ENCODE measurements at places on chromosomes 2 and 18.

DNA sequence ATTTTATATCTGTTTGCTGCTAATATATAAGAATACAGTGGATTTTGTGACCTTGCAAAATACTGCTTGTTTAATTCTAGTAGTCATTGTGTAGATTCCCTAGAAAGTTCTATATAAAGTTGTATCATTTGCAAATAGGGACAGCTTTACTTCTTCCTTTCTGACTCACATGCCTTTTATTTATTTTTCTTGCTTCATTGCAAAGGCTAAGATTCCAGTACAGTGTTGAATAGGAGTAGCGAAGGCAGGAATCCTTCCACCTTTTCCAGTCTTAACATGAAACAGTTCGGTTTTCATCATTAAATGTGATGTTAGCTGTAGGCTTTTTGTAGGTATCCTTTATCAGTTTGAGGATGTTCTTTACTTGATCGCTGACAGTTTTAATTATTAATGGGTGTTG, 58.1 kb downstream of the DGKD start:
- no peak for DNase-seq

GRCh38 chr2:168176402-168176801, 71.0 kb downstream of the STK39 start:
- no peak for DNase-seq

DNA sequence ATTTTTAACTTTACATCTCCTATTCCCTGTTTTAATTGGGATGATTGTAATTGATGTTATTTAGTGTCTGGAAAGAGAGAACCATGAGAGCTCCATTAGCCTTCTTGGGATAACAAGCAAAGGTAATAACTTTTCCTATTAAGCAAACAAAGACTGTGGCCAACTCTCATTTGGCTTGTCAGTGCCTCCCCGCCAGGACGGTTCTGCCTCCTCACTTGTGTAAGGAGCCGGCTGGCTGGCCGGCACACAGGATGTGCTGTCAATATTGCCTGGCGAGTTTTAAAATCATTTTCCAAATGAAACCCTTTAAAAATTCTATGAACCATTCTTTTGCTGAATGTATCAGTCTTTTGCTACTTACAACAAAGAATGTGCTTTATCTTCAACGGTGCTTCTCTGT, 898.3 kb downstream of the CPS1 start:
- no peak for DNase-seq

DNA sequence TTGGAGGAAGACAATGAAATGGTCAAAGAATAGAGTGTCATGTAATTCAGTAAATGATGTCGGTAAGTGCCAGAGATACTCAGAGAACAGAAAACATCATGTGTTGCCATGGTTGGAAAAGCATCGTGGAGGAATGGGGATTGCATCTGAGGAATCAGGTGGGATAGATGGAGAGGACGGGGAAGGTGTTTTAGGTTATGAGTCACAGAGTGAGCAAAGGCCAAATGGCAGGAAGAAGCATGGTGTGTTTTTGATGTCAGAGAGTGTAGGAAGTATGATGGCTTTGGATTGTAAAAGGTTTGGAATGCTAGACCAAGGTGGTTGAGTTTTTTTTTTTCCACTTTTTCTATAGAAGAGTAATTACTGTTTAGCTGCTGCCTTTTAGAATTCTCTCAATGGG, 27.5 kb upstream of the CD28 start:
- no peak for DNase-seq

DNA sequence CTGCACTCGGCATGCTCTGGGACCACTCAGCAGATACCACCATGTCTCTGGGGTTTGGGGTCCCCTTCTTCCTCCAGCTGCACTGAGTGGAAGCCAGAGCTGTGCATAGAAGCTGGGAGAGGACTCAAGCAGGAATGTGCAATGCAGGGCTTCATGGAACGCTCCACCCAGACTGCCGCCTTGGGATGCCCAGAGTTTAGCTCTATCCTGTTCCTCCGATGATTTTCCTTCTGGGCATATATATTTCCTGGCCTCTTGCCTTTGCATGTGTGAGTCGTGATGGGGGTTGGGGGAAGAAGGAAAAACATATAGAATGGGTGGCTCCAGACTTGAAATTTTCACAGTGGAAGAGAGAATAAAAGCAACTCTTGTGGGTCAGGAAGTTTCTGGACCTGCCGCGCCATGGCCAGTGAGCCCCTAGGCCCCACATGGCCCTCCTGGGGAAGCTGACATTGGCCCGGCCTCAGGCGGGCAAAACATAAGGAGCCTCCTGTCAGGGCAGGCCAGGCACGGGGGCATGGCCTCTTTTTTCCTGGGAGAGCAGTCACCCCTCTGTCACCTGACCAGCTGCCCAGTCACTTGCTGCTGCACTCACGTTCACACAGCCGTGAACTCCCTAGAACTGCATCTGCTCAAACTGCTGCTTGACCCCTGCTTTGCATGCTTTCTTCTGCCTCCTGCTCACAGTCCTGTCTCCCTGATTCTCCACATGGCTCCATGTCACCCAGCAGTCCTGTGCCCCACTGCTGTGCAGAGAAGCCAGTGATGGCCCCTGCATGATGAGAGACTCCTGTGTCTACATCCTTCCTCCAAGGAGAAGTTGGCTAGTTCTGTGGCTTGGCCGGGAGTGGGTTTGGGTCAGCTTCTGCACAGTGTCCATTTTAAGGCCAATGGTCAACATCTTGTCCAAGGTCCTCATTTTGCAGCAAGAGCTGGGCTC, 197.8 kb downstream of the CTIF start:
- no peak for DNase-seq

- DNase-seq, result no peak
These were observed 34.1 kb downstream of the LANCL1 start for GRCh38 chr2:210442457-210442856.

DNA sequence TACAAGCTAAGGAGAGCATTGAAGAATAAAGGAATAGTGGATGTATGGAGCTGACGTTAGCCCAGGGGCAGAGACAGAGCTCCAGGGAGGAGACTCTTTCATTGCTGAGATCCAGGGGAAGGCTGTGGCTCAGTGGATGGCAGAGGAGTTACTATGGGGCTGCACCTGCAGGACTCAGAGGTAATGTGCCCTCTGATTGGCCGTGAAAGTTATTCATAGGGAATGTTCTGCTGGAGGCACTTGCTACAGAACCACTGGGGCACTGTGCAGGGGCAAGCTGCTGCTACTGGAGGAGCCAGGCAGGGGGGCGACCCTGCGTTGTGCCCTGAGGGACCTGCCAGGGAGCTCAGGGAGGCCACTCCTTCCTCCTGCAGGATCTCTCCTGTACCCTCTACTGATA, 199.2 kb downstream of the PTPRM start:
- no peak for DNase-seq

DNA sequence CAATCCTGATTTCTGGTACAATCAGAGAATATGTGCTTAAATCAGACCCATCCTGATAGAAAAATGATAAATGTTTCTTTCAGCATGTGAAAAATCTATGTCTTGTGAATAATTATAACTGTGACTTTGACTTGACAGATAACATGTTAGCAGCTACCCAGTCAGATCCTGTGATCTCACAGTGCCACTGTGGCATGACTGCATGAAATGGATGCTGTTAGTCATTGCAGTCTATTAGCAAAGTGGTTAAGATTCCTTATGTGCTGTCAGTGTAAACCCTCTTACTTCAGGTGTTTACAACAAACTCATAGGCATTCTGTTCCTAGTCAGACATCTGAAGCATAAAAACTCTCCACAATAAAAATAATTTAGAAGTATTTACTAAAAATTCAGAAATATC, 244.6 kb upstream of the RND3 start:
- DNase-seq, result no peak

DNA sequence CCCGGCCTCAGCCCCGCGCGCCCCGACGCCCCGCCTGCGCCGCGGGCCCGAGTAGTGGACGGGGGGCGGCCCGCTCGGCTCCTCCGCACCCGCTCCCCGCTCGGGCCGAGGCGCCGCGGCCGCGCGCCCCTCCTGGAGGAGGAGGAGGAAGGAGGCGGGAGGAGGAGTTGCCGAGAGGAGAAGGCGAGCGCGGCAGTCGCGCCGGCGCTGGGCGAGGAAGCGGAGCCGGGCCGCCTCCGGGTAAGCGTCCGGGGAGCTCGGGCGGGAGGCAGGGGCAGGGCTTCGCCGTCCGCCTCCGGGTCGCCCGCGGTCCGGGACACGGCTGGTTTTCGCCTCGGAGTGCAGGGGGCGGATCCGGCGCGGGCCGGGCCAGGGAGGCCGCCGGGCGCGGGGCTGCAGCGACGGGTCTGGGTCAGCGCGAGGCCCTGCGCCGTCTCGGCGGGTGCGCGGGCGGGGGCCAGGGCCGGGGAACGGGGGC, at the start of gene SOCS6:
SOCS6 (plus strand) TSS at position 195 of the 478 bp plus-strand sequence. CDS start 35,624 bp downstream, outside the sequence.
- peak; percentile 79 for DNase-seq

DNA sequence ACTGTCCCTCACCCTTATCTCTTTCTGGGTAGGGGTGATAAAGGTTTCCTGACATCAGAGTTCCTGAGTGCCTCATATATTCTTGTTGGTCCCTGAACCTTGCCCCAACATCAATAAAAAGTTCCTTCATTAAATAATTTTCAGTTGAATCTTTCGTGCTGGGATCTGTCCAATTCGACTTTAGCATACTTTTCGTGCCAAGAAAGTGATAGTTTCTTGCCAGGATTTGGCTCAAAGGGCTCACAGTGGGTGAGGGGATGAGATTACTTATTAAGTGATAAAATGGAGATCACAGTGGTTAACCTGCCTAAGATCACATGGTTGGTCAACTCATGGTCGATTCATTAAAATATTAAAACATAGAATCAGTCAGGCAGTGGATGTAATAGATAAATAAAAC, 93.8 kb upstream of the SLC8A1 start:
- no peak for DNase-seq

- DNase-seq, result no peak
These were observed 4.9 kb upstream of the IMP4 start for GRCh38 chr2:130337735-130338325.

DNA sequence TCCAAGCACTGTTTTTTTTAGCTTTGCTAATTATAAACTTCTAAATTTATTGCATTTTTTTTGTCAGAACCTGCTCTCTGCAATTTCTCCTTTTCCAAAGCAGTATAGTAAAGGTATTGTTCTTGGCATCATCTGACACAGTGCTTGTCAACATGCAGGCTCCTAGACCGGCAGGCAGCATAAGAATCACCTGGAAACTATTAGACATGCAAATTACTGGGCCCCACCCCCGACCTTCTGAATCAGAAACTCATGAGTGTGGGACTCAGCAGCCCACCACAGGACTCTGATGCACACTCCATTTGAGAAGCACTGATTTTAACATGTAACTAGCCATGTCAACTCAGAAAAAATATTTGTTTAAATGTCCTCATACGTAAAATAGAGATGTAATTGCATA, 551.1 kb upstream of the CELF4 start:
- DNase-seq, result no peak

DNA sequence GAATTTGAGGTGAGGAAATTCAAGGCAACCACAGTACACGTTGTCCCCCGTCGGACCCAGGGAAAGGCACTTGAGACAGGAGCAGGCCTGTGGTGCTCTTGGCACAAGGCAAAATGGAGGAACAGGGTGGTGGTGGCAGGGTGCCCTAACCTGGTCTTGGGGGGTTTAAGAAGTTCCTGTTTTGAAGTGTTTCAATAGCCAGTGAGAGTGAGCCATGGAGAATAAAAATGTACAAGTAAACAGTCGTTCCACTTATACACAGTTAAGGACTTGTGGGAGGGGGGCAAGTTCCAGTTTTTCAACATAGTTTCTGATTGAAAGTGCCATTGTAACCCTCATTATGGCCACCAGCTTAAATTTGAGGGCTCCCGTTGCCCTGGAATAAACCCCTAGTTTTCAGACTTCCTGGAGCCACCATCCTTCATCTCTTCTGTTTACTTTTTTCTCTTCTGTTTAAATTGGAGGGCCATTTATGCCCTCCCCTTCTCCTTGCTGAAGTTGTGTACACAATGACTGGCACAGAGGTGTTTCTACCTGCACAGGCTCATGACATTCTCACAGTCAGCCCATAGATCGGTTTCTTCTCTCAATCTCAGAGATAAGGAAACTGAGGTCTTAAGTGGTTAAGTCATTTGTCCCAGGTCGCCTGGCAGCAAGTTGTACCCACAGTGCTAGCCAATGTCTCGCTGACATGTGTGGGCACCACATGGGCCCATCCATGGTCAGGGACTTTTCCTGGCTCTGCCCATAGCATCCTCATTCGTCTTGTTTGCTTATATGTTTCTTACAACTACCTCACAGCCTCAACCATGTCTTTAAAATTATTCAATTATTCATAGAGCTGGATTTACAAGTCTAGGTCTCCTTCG, 66.0 kb upstream of the ST3GAL5 start:
- no peak for DNase-seq

GRCh38 chr18:42922363-42922762, 193.1 kb downstream of the RIT2 start:
- DNase-seq, result no peak

- DNase-seq, result no peak
These were observed 78.1 kb downstream of the SPP2 start for GRCh38 chr2:234128606-234129005.

GRCh38 chr2:151347906-151348305, 9.5 kb upstream of the TNFAIP6 start:
- peak; percentile 15 for DNase-seq

DNA sequence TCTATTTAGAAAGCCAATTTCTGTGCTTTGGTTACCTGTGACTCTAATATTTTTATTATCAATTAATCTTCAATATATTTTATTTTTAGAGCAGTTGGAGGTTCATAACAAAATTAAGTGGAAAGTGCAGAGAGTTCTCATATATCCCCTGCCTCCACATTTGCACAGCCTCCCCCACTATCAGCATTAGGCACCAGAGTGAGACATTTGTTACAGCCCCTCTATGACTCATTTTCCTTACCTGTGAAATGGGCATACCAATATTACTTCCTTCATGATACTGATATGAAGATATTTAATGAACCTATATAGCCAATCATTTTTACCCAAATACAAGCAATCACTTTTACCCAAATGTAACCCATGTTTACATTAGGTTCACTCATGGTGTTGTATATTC, 34.0 kb upstream of the CYTIP start:
- no peak for DNase-seq

DNA sequence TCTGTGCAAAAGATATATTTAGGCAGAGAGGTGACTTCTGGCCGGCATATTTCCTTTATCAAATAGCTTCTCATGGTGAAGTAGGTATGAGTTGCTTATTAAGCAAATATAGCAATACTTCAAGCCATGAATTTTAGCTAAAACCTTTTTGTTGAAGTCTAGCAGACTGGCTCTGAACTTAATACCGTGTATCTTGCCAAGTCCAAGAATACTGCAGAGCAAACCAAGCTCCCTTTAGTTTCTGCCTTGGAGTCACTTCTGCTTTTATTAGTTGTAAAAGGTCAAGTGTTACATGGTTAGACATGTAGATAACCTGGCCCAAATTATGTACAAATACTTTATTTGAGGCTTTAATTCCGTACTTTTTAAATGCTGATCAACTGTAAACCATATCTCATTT, 627.6 kb upstream of the PKDCC start:
- no peak for DNase-seq

GRCh38 chr2:110804915-110805314, 72.5 kb downstream of the ACOXL start:
- no peak for DNase-seq

GRCh38 chr2:219595256-219595655, 2.4 kb upstream of the STK11IP start:
- DNase-seq, result peak; percentile 62

DNA sequence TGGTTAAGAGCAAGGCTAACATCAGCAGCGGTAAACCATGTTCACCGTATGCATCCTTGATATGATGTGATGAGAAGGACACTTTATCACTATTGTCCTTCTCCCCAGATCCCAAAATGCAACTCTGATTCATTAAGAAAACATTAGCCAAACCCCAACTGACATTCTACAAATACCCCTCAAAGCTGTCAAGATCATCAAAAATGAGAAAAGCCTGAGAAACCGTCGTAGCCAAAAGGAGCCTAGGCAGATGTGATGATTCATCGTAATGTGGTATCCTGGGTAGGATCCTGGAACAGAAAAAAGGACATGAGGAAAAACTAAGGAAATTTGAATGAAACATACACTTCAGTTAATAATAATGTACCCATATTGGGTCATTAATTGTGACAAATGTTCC, 67.3 kb upstream of the ST6GAL2 start:
- no peak for DNase-seq
